ENCODE measurements at places on chromosomes 3 and 15.

GRCh38 chr15:51114437-51115119, 19.9 kb upstream of the TNFAIP8L3 start:
- no peak for DNase-seq

- DNase-seq = no peak
These were observed 43.2 kb upstream of the TMEM45A start for GRCh38 chr3:100449214-100449613.

DNA sequence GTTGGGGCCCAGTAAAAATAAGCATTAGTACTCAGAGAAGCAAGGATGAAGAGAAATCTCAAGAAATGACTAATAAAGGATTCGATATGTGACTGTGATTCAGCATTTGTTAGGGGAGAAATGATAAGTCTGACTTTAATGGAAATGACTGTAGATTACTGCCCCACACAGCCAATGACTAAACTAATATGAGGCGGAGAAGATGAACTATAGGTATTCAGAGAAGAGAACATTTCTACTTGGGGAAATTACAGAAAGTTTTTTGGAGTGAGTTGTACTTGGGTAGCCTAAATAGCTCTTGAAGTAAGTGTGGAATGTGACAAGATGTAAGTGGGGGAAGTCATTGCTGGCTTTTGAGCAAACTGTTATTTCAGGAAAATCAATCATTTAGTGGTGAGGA, 380.0 kb downstream of the PDCD6IP start:
- DNase-seq = no peak

DNA sequence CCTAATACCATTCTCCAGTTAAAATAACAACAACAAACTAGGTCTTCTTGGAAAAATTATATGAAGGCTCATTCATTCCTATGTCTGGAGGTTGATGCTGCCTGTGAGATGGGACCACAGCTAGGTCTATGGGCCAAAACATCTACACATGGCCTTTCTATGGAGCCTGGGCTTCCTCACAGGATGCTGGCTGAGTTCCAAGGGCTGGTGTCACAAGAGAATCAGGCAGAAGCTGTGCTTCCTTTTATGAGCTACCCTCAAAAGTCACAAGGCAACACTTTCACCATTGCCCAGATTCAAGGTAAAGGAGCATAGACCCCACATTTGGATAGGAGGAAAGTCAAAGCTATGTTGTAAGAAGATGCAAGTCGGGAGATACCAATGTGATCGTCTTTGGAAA, 4.6 kb upstream of the RTP2 start:
- no peak for DNase-seq

DNA sequence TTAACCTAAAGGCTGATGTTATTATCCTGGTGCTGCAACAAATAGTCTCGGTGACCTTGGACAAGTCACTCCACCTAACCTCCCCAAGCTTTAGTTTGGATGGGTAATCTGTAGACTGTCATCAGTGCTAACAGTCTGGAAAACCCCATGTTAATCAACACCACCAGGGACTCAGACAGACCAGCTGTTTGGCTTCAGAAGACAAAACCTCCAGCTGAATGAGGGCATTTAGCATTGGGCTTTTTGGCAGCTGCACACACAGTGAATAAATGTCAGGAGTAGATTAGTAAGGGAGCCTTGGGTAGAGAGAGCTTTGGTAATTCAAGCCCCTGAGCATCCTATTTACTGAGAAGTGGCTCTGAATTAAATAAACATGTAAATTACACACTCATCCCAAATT, 24.9 kb upstream of the C3orf80 start:
- DNase-seq = no peak

GRCh38 chr15:69388260-69388705, 25.9 kb upstream of the KIF23 start:
- no peak for DNase-seq

- no peak for DNase-seq
These were observed 3.2 kb upstream of the CHSY1 start for GRCh38 chr15:101255051-101255395.

All from DMS79 (cell line).